Brain (organoid and tissue), 16 donors: ENCODE measurements at places on chromosomes 1 and 21. TPM values are rescaled to one million over a fixed set of nuclear protein-coding genes. Genes with fewer than 3 reads are reported as not detected.

RGS5 gene
- polyA plus RNA-seq: 69.7 TPM

ATF3 gene
- polyA plus RNA-seq: 12.3 TPM

DNA sequence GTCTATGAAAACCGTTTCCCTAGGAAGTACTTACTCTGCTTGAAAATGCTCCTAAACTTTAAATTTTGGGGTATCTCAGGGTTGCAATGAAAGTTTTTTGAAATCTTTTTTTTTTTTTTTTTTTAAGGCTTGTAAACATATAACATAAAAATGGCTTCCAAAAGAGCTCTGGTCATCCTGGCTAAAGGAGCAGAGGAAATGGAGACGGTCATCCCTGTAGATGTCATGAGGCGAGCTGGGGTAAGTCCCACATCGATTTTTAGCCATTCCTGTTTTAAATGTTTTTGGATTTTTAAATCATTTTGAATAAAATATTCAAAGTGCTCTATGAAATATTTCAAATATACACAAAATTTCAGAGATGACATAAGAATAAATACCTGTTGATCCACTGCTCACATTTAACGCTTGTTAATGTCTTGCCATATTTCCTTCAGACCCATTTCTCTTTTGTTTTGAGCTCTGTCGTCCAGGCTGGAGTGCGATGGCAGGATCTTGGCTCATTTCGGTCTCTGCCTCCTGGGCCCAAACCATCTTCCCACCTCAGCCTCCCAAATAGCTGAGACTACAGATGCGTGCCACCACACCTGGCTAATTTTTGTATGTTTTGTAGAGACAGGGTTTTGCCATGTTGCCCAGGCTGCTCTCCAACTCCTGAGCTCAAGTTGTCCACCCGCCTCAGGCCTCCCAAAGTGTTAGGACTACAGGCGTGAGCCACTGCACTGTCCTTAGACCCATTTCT, 1.3 kb downstream of the PARK7 start:
- DNase-seq: no peak

DNA sequence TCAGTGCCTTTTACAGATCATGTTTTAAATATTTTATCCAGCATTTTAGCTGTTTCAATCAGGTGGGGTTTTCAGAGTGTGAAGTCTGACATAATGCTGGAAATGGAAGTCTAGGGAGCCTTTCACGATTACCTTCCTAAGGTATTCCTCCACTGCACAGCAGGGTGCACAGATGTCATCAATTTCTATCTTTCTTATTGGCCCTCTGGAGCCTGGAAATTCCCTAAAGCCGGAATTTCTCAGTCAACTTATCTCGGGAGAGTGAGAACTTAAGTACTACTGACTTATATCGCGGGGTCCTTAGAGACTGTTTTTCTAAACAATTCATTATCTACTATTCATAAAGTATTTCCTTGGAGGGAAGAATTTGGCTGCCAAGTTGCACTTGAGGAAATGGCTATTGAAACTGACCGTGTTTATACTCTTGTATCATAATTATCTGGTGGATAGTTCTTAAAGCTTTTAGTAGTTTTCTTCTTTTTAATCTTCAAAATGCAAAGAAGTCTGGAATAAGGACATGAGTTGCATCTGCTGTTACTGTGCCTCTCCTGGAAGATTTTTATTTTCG, 311.8 kb upstream of the B3GALT2 start:
- no peak for DNase-seq
